Effector memory CD4-positive, alpha-beta T cell (primary cell): ENCODE measurements at places on chromosomes 13 and 19.

- no peak for DNase-seq
These were observed 7.5 kb upstream of the LRP3 start for GRCh38 chr19:33186431-33187182.

- no peak for DNase-seq
These were observed 197.8 kb downstream of the NALCN start for GRCh38 chr13:101218484-101218883.

DNA sequence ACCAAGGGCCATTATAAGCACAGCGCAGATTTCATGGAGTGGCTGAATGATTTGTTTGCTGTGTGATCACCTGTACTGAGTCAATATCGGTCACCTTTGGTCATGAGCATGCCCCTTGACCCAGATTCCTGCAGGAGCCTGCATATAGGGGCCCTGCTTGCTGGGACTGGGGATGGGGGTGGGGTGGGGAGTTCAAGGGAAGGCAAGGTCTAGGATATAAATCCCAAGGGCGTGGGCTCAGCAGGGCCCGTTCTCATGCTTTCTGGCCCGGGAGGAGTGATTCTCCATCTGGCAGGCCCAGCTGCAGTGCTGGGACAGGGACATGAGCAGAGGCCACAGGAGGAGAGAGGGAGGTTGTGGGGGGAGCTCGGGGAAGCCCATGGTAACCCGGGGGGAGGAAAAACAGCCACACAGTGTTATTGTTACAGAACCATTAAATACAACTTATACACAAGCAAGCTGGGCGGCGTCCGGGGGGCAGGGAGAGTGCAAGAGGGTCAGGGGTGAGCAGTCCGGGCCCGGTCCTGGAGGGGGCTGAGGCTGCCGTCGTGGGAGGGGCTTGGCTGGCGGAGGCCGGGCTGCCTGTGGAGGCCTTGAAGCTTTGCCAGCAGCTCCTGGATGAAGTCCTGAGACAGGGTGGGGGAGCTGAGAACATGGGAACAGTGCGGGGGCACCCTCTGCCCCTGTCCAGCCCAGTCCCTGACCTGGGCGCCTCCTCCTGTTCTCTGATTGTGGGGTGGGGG is 5.2 kb downstream of the PPP1R14A start:
- DNase-seq = no peak

DNA sequence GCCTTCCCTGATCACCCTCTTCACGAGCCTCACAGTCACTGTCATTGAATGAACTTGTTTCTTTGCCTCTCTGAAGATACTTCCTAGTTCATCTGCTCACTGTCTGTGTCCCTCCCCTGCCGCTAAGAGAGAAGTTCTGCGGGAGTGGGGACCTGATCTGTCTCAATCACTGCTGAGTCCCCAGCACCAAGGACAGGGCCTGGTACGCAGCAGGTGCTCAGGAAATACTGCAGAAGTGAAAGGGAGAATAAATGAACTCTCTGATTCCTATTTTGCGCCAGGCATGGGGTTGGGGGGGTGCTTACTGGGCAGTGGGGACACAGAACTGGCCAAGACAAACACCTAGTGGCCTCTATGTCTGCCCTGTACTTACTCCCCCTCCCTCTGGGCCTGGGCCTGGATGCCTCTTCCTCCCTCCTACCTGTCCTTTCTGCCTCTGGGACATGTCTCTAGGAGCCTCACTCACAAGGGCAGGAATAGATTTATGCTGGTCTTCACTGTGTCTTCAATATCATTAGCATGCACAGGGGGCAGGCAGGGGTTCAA is 17.5 kb downstream of the FCGBP start:
- no peak for DNase-seq

GRCh38 chr19:9917321-9917720 is 19.0 kb downstream of the OLFM2 start:
- DNase-seq = no peak

DNA sequence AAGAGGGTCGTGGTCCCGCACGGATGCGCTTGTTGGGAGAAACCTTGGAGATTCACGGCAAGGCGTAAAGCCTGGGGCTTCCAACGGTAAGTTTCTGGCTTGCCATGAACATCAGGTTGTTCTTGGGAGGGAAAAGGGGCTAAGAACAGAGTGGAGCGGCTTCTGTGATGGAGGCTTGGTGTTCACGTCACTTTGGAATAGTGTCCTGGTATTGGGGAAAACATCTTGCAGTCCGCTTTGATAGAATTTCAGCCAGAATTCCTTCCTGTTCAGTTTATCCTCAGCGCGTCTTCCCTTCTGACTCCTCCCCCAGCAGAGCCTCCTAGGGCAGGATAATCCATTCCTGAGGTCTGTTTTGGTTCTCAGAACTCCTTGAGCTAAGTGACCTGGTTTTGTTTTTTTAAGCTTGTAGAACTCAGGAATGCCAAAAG is 2.0 kb downstream of the KCTD15 start:
- no peak for DNase-seq
